SK-N-SH (cell line): ENCODE measurements at places on chromosomes 13 and 19. TPM values are rescaled to one million over a fixed set of nuclear protein-coding genes. Genes with fewer than 3 reads are reported as not detected.

DNA sequence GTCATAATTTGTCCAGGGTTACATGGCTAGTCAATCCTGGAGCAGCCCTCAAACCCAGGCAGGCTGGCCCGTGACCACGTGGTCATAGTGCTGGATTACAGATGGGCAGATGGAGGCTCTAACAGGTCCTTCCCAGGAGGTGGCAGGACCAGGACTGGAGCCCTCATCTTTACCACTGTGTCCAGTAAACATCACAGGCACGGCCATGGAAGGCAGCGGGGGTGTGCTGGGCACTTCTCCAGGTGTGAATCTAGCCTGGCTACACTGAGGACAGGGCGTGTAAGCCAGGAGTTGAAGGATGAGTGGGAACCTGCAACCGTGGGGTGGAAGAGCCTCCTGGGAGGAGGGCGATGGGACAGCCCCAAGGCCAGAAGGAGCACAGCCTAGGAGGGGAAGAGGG lies 6.1 kb downstream of the CIC start:
- H3K36me3 ChIP-seq: peaks cover 39% of the 10 kb centered on the region
- H3K4me1 ChIP-seq: peaks cover 40% of the 10 kb centered on the region
- H3K4me3 ChIP-seq: no peak overlapping the region
- H3K27ac ChIP-seq: no peak overlapping the region
- H3K27me3 ChIP-seq: no peaks in the 10 kb centered on the region

DNA sequence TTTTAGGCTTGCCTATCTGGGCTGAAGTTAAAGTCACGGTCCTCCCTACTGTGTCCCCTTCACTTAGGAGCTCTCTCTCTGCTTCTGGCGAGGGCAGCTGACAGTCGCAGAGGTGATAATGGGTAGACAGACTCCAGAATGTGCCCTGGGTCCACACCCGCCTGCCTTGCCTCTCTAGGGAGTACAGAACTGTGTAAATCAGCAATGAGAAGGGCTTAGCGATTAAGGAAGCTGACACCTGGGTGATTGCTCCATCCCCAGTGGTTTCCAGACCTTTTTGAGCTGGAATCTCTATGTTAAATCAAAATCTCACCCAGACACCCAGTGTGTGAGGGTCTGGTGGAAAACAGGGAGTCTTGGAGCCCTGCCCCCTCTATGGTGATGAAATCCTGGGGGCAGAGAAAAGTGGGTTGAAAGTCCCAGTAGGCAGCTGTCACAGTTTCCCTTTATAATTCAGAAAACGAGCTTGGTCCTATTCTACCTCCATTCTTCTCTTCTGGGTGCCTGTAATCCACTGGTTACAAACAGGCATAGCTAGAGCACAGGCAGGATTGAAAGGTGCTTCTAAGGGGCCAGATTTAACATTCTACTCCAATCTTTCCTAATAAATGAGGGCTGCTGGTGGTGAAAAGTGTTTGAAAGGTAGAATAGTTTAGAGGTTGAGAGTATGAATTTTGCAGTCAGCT lies 46.9 kb downstream of the OLFM4 start:
- no peak for DNase-seq
- no peaks in the 10 kb centered on the region for H3K27me3 ChIP-seq
- no peak overlapping the region for H3K27ac ChIP-seq
- H3K4me3 ChIP-seq: no peak overlapping the region
- no peaks in the 10 kb centered on the region for H3K4me1 ChIP-seq

DNA sequence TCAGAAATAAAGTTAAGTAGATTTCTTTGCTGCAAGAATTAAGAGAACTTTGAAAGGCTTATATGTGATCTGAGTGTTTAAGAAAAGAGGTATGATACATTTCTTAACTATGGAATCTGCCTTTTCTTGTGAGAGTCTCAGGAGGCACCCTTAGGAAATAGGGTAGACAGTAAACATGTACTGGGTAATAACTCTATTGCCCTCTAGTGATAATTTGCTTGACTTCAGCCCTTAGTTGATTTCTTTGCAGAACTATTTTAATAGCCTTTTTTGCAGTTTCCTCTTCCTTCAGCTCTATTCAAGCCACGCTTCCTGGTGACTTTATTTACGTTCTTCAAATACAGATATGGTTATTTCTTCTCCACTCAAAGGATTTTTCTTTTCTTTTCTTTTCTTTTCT lies 37.0 kb upstream of the CCNA1 start:
- no peaks in the 10 kb centered on the region for H3K27me3 ChIP-seq
- DNase-seq: peak; percentile 11
- H3K36me3 ChIP-seq: no peaks in the 10 kb centered on the region
- H3K4me3 ChIP-seq: no peak overlapping the region
- H3K4me1 ChIP-seq: no peaks in the 10 kb centered on the region
- no peak overlapping the region for H3K27ac ChIP-seq

Gene MATK
- polyA plus RNA-seq: not detected in 2 replicates

DNA sequence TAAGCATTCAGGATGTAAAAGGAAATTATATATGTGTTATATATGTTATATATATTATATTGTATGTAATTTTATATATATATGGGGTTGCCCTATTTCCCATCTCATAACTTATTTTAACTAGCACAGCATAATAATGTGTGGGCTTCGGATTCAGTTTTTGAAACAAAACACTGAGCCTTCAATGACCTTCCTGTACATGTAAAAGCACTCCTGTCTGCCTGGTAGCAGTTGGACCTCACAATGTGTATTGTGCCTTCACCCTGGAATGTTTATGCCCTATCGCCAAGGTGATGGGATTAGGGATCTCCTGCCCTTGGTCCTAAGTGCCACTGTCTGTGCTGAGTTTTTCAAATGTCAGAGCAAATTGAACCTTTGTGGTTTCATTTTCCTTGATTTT lies 968.8 kb downstream of the TUBA3C start:
- no peak for DNase-seq
- H3K36me3 ChIP-seq: no peaks in the 10 kb centered on the region
- H3K4me1 ChIP-seq: no peaks in the 10 kb centered on the region
- H3K27me3 ChIP-seq: no peaks in the 10 kb centered on the region
- no peak overlapping the region for H3K27ac ChIP-seq

- H3K27ac ChIP-seq: no peak overlapping the region
- H3K4me1 ChIP-seq: no peaks in the 10 kb centered on the region
- no peaks in the 10 kb centered on the region for H3K36me3 ChIP-seq
Observed at GRCh38 chr19:33718651-33719254, 77.9 kb upstream of the KCTD15 start.

DNA sequence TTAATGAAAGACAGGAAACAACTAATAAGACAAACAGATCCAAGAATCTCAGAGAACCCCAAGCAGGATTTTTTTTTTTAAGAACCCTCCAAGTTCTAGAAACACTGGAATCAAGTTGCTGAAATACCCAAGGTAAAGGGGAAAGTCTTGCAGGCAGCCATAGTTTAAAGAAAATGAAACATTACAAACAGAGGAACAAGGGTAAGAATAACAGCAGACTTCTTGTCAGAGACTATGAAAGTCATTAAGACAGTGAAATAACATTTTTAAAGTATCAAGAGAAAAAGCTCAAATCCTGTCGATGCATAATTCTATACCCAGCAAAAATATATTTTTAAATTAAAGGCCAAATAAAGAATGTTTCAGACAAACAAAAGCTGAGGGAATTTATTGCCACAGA lies 67.1 kb downstream of the WASF3 start:
- DNase-seq: no peak
- H3K4me1 ChIP-seq: no peaks in the 10 kb centered on the region
- H3K4me3 ChIP-seq: no peak overlapping the region
- no peaks in the 10 kb centered on the region for H3K27me3 ChIP-seq

GRCh38 chr13:94335761-94336526 lies 143.5 kb downstream of the DCT start:
- no peaks in the 10 kb centered on the region for H3K36me3 ChIP-seq
- H3K27me3 ChIP-seq: no peaks in the 10 kb centered on the region
- DNase-seq: no peak
- no peak overlapping the region for H3K27ac ChIP-seq
- H3K4me3 ChIP-seq: no peak overlapping the region
